Central memory CD4-positive, alpha-beta T cell (primary cell): ENCODE measurements at places on chromosomes 5 and 9.

GRCh38 chr5:132428147-132428482 lies 58.6 kb downstream of the SLC22A5 start:
- no peak for DNase-seq

- no peak for DNase-seq
These were observed 82.2 kb upstream of the RANBP3L start for GRCh38 chr5:36383942-36384341.

DNA sequence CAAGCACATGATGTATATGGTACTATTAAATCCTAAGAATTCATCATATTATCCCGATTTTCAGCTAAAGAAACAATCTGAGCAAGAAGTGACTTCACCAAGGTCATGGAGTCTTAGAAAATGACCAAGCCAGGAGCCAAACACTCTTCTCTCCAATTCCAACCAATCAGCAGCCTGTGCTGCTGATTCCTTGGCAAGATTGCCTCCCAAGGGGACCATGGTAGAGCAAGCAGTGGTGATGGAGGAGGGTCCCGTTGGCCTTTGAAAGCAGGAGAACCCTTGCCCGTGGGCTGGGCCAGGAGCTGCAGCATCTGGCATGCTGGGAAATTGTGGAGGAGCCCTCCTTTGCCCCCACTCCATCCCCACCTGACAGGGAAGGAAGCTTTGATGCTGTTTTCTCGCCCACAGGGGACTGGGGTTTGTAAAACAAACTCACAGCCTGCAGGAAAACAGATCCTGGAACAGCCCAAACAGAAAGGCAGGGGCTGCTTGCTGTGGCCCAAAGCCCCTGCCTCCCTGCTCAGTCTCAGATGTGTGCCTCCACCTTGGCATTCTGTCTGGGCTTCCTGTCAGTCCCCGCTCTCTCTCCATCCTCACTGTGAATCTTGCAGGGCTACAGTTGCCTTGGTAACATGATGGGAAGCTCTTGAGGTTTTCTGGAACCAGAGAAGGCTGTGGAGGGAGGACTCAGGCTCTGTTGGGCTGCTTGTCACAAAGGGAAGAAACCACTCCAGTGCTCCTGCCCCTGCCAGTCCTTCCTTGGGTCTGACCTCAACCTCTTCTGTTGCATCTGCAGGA lies 70.8 kb upstream of the HSPA9 start:
- DNase-seq, result no peak

GRCh38 chr5:149834246-149834855 lies 104.2 kb downstream of the PPARGC1B start:
- peak; percentile 36 for DNase-seq

DNA sequence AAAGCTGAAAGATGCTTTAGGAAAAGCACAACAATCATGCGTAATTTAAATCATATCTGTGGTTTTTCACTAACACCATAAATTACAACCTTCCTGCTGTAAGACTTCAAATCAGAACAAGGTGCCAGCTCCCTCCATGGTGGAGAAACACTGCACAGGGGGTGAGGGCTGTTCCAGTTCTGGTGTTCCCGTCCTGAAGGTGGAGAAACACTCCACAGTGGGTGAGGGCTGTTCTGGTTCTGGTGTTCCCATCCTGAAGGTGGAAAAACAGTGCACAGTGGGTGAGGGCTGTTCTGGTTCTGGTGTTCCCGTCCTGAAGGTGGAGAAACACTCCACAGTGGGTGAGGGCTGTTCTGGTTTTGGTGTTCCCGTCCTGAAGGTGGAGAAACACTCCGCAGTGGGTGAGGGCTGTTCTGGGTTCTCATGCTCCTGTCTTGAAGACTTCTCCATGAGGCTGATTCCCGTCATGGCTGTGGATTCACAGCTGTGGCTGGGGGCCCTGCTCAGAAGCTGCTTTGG lies 12.9 kb downstream of the PLEKHG4B start:
- no peak for DNase-seq

- no peak for DNase-seq
These were observed 134.2 kb downstream of the CDH10 start for GRCh38 chr5:24510523-24510988.

- no peak for DNase-seq
These were observed 343.5 kb downstream of the PLK2 start for GRCh38 chr5:58116346-58116745.

DNA sequence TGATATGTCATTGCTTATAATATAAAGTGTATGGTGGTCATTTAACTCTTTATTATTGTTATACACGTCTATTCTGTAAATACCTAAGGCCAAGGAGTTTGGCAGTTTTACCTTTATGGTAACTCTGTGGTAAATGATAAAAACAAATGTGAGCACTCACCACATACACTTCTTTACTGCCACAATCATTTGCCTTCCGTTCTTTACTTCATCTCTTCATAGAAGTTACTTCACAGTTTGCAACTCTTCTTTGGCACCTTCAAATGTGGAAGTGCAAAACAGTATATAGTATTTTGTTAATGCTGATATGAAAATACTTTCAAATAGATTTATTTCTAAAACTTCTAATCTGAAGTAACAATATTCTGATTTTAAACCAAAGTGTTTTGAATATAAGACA lies 4.4 kb upstream of the MEF2C start:
- no peak for DNase-seq

- DNase-seq, result no peak
These were observed 155.4 kb downstream of the FSTL4 start for GRCh38 chr5:133456933-133457402.

GRCh38 chr9:30522486-30522885 lies 1862.0 kb upstream of the ACO1 start:
- no peak for DNase-seq
